ENCODE measurements at places on chromosomes 5 and 9.

DNA sequence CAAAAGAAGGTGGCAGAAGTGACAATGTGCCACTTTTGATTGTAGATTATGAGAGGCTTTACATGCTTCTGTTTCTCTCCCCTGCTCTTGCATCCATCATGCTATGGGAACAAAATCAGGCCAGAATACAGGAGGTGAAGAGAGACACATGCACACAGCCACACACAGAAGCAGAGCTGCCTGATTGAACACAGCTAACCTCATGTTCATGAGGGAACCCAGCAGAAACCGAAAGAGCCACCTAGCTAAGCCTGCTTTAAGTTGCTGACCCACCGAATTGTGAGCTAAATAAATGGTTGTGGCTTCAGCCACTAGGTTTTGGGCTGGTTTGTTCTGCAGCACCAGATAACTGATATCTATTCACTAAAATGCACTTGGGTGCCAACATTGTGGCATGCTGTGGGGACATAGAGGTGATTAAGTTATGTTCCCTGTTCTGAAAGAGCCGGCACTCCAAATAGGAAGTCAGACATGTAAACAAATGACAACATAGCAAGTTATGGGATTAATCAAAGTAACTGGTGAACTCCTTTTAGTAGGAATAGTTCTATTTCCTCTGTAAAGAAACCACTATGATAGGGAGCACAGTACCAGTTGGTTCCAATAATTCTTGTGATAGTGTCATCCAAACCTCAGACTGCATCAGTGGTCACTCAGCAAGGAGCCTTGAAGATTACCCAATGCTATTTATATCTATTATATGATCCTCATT, 93.6 kb upstream of the TNC start:
- DNase-seq, result no peak

GRCh38 chr9:129460323-129461261, 160.3 kb downstream of the C9orf50 start:
- DNase-seq, result peak; percentile 98

GRCh38 chr9:87973122-87973521, 1.2 kb downstream of the CDK20 start:
- DNase-seq, result no peak

- DNase-seq, result no peak
Measured at GRCh38 chr9:130829762-130830161, 5.3 kb upstream of the ABL1 start.

DNA sequence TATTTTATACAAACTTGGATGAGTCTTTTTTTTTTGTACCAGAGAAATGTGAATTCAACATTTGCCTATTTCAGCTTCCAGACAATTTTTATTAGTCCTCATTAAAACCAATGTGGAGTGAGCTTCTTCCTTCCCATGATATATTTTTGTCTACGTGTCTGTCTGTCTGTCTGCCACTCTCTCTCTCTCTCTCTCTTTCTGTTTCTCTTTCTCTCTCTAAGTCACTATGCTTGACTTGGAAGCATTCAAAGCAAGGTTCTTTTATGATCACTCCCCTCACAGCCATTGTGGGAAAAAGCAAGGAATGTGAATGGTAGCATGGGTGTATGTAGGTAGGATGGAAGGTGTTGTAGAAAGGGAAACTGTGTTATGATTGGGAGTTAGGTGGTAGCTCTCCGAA, 80.2 kb downstream of the SNCAIP start:
- no peak for DNase-seq

- DNase-seq, result no peak
Measured at GRCh38 chr9:16230731-16231130, 639.7 kb downstream of the BNC2 start.

All from coronary artery (tissue), 2 donors.